ENCODE measurements at places on chromosomes 4 and X.

GRCh38 chr4:173852775-173853174 is 322.7 kb upstream of the HAND2 start:
- DNase-seq: no peak

- no peak for DNase-seq
These were observed 124.9 kb downstream of the PTTG2 start for GRCh38 chr4:38084877-38085711.

DNA sequence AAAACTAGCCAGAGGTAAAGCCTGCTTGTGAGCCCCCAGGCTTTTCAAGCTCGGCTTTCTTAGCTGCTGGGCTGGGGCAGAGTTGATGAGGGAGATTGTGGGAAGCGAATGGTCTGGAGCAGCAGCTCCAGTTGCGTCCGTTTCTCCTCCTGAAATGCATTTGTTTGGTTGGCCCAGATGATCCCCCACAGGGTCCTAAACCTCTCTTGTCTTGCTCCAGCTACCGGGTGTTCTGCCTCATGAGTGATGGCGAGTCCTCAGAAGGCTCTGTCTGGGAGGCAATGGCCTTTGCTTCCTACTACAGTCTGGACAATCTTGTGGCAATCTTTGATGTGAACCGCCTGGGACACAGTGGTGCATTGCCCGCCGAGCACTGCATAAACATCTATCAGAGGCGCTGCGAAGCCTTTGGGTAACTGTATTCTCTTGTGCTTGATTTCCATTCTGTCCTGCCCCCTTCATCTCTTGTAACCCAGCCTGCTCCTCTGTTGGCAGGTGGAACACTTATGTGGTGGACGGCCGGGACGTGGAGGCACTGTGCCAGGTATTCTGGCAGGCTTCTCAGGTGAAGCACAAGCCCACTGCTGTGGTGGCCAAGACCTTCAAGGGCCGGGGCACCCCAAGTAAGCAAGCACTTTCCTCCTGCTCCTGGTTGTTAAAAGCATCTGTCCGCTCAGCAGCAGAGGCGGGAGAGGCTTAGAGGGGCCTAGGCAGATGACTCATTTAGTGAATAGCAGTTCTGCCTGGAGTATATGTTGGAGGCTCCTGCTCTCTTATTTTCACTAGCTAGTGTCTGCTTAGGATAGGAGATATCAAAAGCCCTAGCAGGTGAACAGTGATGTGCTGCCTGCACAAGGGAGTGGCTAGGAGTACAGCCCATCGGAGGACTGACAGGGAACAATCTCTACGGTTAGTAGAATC is 15.3 kb downstream of the TKTL1 start:
- DNase-seq: no peak

DNA sequence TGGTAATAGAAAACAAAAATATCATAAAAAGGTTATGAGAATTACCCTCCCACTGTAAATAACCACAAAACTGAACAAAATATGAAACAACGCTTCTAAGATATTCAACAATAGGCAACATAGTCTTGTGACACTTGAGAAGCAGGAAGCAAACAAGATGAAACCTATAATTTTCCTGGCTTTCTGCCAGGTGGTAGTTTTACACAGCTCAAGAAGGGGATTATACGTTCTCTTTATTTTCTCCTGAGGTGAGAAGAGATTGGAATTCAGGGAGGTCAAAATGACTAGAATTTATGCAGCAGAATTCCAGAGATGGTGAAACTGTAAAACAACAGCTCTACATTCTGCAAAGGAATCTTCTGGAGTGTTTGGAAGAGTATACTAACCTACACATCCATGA is 186.0 kb downstream of the HHIP start:
- no peak for DNase-seq

Measured in HEK293T (cell line).